IMR-90 (cell line): ENCODE measurements at places on chromosomes 1 and 21. TPM values are rescaled to one million over a fixed set of nuclear protein-coding genes. Genes with fewer than 3 reads are reported as not detected.

MIXL1 gene
- not detected in 2 replicates for polyA plus RNA-seq

FCGR3A gene
- not detected in 2 replicates for polyA plus RNA-seq

KRTAP20-3 gene
- polyA plus RNA-seq = not detected in 2 replicates

PADI4 gene
- not detected in 2 replicates for polyA plus RNA-seq

FCRL6 gene
- polyA plus RNA-seq = not detected in 2 replicates

MYOG gene
- polyA plus RNA-seq = not detected in 2 replicates

GREM2 gene
- polyA plus RNA-seq = 14.2 and 15.9 TPM in 2 replicates

KRTAP11-1 gene
- polyA plus RNA-seq = not detected in 2 replicates

ITGB2 gene
- polyA plus RNA-seq = 0.14 TPM in 1 of 2 replicates, not detected in the other

ACOT11 gene
- 2.7 and 3.1 TPM in 2 replicates for polyA plus RNA-seq

SPRR2A gene
- polyA plus RNA-seq = not detected in 2 replicates

SLC1A7 gene
- 0.05 and 0.06 TPM in 2 replicates for polyA plus RNA-seq

VWA5B1 gene
- polyA plus RNA-seq = not detected in 2 replicates

BSND gene
- polyA plus RNA-seq = not detected in 2 replicates

CELA2B gene
- polyA plus RNA-seq = not detected in 2 replicates

FAM163A gene
- not detected in 2 replicates for polyA plus RNA-seq

FDPS gene
- polyA plus RNA-seq = 183 and 186 TPM in 2 replicates

EDN2 gene
- 0.22 and 0.27 TPM in 2 replicates for polyA plus RNA-seq

SYT2 gene
- polyA plus RNA-seq = under 0.01 TPM in 1 of 2 replicates, not detected in the other

COL16A1 gene
- 62.8 and 65.2 TPM in 2 replicates for polyA plus RNA-seq

TRIM58 gene
- 0.79 and 0.91 TPM in 2 replicates for polyA plus RNA-seq

GJC2 gene
- 1.7 and 2.6 TPM in 2 replicates for polyA plus RNA-seq

DFFB gene
- 6.5 and 8.2 TPM in 2 replicates for polyA plus RNA-seq

RNU1-2 gene
- polyA plus RNA-seq = not detected in 2 replicates

TRNP1 gene
- polyA plus RNA-seq = 63.3 and 76.8 TPM in 2 replicates

COL9A2 gene
- 1.3 and 1.6 TPM in 2 replicates for polyA plus RNA-seq

FMO5 gene
- 0.50 and 0.51 TPM in 2 replicates for polyA plus RNA-seq

ARL8A gene
- 30.7 and 38.6 TPM in 2 replicates for polyA plus RNA-seq

PTPRC gene
- not detected in 2 replicates for polyA plus RNA-seq

TSPAN2 gene
- polyA plus RNA-seq = 0.17 and 0.60 TPM in 2 replicates

REN gene
- polyA plus RNA-seq = 1.1 and 1.2 TPM in 2 replicates

ITPKB gene
- polyA plus RNA-seq = 1.3 and 1.4 TPM in 2 replicates

SOX13 gene
- 3.5 TPM in 2 replicates for polyA plus RNA-seq

NEK7 gene
- polyA plus RNA-seq = 82.8 and 89.0 TPM in 2 replicates

B3GALT5 gene
- 0.05 TPM in 1 of 2 replicates, not detected in the other for polyA plus RNA-seq

MASP2 gene
- polyA plus RNA-seq = 0.03 and 0.04 TPM in 2 replicates

CD247 gene
- polyA plus RNA-seq = not detected in 2 replicates

DSTYK gene
- polyA plus RNA-seq = 7.2 and 8.0 TPM in 2 replicates

S100A7A gene
- polyA plus RNA-seq = not detected in 2 replicates

DTL gene
- polyA plus RNA-seq = 10.5 and 11.8 TPM in 2 replicates

EXTL2 gene
- 19.2 and 24.9 TPM in 2 replicates for polyA plus RNA-seq

ACTL8 gene
- 0.07 and 0.09 TPM in 2 replicates for polyA plus RNA-seq

OR2L3 gene
- polyA plus RNA-seq = not detected in 2 replicates
